ENCODE measurements at places on chromosomes 5 and 9.

DNA sequence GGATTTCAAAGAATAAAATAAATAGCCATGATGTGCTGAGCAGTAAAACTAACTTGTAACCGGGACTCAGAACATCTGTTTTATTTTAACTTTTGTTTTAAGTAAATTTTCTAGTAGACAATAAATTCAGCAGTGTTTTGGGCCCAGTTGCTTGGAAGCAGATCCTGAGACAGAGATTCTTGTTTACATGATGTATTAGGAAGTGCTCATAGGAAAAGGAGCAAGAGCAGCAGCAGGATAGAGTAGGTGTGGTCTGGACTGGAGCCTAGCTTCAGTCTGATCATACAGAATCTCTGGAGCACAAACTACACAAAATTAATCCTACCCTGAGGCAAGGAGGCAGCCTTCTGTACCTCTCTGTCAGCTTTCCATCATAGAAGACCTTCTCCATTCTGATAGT, 139.2 kb upstream of the CCNH start:
- DNase-seq = no peak

GRCh38 chr5:38468978-38469706, 87.3 kb downstream of the LIFR start:
- DNase-seq = no peak

GRCh38 chr9:100070104-100071041, 28.4 kb downstream of the ERP44 start:
- DNase-seq = no peak

GRCh38 chr5:79516986-79517385, 3.1 kb upstream of the HOMER1 start:
- DNase-seq = no peak

DNA sequence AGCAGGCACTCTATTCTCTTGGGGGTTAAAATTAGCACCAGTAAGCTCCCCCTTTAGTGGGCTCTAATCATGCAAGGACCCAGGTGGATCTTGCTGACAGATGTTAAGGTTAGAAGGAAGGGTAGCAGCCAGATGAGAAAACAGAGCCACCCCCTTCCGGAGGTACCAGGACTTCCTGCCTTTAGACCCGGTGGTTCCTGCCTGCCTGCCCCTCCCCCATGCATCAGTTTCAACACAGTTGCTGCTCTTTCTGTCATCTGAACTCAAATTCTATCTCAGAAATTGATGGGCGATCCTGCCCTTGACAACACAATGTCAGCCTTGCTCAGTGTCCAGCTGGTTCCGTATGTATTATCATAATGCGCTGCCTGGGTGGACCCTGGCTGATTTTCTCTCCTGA, 287.3 kb downstream of the EBF1 start:
- DNase-seq = no peak

- DNase-seq = no peak
Observed at GRCh38 chr9:33780276-33780675, 15.1 kb upstream of the PRSS3 start.

- no peak for DNase-seq
Observed at GRCh38 chr9:68883224-68883623, 130.7 kb downstream of the PRKACG start.

GRCh38 chr5:21184581-21184980, 1196.6 kb upstream of the CDH18 start:
- DNase-seq = no peak

GRCh38 chr9:32928145-32928763, 73.2 kb downstream of the APTX start:
- DNase-seq = no peak

- no peak for DNase-seq
Observed at GRCh38 chr5:151141535-151141934, 16.0 kb downstream of the ANXA6 start.

DNA sequence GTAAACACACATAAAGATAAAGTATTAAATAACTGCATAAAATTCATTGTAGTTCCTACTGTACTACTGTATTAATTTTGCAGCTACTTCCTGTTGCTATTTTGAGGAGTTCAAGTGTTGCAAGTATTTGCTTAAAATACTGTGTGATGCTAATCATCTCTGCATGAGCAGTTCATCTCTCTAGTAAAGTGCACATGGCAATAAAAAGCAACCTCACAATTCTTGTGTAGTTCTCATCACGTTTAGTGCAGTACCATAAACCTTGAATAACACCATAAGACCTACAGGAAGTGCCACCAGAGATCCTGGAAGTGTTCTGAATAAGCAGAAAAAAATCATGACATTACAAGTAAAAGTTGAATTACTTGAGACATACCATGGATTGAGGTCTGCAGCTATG, 34.6 kb downstream of the CPLANE1 start:
- DNase-seq = no peak

- DNase-seq = no peak
Observed at GRCh38 chr5:124605541-124605940, 140.9 kb downstream of the ZNF608 start.

DNA sequence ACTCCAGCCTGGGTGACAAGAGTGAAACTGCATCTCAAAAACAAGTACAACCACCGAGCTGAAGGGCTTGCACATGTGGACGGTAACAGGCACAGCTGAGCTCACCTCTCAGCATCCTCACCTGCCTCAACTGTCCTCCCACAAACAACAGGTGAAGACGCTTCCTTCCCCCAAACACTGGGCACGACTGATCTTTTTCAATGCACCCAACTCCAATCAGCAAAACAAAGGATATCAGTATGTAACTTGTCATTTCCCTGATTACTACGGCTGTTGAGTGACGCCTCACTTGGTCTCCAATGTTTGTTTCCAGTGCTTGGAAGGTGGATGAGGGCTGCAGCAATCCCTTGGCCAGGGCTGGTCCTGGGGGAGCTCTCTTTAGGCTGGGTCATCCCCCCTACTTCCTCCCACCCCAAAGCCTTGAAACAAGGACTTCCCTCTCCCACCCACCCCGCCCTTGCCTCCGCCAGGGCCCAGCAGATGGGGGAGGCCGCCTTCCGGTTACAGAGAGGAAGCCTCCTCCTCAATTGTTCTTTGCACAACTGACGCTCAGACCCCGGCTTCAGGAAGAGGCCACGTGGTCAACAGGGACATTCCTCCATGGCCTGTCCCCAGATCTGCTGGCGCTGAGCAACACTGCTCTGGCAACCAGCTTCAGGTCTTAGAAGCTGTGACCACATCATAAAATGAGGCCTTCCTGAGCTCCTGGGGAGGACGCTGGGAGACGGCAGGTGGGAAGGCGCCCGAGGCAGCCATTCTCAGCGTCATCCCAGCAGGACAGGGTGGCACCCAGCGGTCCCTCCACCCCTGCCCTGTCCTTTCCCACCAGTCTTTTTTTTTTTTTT, 5.9 kb downstream of the FAM78A start:
- no peak for DNase-seq

DNA sequence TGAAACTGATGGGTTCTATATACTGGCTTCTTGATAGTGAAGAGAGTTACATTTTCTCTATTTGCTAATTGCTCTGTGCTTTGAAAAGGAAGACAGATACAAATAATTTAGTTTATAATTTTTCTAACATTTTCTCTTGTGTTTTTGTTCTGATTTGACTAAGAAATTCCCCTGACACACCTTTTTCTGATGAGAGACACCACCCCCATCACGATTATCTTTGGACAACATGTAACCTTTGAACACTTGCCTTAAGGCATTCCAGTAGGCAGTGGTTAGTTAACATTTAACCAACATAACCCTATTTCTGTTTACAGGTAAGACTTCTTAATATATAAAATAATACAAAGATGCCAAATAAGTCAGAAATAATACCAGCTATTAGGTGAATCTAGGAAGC, 4.1 kb upstream of the PTBP3 start:
- no peak for DNase-seq

- DNase-seq = no peak
Observed at GRCh38 chr9:132439153-132439552, 29.1 kb downstream of the CFAP77 start.

- no peak for DNase-seq
Observed at GRCh38 chr5:135695656-135696313, 117.0 kb upstream of the CXCL14 start.

DNA sequence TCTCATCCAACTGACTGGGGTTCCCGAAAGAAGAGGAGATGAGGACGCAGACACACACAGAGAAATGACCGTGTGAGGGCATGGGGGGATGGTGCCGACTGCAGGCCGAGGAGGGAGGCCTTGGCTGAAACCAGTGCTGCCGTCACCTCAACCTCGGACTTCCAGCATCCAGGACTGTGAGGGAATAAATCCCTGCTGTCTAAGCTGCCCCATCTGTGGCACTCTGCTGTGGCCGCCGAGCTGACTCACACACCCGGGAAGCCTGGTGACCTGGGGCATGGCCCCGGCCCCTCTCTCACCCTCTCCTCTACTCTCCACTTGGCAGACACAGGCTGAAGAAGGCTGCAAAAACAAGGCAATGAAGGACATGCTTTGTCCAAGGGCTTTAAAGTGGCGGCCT, 4.4 kb upstream of the COL5A1 start:
- no peak for DNase-seq

- DNase-seq = no peak
Observed at GRCh38 chr5:137605411-137605810, 106.3 kb upstream of the SPOCK1 start.

GRCh38 chr9:119959846-119960545, 590.8 kb upstream of the BRINP1 start:
- no peak for DNase-seq

DNA sequence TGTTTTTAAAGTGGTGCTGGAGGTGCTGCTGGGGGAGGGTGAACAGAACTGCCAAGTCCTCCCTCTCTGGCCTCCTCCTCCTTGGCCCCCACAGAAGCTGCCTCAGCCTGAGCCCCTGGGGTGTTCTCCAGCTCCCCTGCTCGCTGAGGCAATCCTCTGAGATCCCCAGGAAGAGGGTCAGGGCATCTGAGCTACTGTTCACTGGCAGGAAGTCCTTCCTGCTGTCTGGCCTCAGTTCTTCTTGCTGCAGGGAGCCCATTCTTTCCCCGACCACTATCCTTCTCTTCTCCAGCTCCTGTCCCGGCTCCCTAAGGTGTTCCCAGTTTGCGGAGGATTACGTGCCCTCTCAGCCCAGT, 9.7 kb downstream of the CNTFR start:
- DNase-seq = no peak

GRCh38 chr5:14995229-14995628, 123.7 kb upstream of the ANKH start:
- DNase-seq = no peak

- no peak for DNase-seq
Observed at GRCh38 chr9:95852059-95853032, 23.1 kb upstream of the ERCC6L2 start.

DNA sequence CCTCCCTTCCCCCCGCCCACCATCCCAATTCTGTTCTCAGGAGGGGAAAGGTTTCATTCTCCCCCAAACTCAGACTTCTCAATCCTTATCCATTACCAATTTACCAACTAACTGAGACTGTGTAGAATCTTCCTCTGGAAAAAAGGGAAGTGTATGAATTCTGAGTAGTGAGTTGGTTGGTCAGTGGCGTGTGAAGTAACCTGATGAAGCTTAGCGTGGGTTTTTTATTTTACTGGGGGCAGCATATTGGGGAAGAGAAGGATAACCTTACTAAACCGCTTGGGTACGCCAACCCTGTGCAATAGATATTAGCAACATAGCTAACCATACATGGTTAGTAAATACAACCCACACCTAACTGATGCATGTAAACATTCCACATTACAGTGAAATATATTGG, 1.1 kb upstream of the DNAJC21 start:
- no peak for DNase-seq

DNA sequence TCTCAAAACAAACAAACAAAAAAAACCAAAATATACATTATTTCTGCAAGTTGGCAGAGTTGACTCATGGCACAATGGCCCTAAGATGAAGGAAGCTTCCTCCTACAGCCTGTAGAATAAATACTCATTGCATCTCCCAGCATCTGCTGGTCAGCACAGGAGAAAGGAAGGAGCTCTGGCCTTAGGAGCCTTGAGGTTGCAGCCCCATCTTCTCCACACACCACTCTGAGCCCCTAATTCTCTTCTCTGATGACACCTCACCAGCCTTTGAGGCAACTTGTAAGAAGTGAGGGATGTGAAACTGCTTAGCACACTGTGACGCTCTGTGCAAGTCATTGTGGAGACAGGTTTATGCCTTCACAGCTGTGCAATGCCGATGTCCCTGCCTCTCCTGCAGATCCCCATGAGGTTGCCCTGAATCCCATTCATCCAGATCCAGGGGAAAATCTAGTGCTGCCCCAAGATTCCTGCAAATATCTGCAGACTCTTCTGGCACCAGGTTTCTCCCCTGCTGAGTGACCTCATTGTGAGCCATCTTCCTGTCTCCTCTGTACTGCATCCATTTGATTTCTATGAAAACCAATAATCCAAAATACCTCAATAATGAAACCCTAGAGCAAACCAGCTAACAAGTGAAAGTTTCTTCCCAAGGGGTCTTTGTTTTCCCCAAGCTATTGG, 65.3 kb upstream of the TGFBR1 start:
- no peak for DNase-seq

GRCh38 chr5:59322894-59323293, 570.6 kb downstream of the PDE4D start:
- no peak for DNase-seq

DNA sequence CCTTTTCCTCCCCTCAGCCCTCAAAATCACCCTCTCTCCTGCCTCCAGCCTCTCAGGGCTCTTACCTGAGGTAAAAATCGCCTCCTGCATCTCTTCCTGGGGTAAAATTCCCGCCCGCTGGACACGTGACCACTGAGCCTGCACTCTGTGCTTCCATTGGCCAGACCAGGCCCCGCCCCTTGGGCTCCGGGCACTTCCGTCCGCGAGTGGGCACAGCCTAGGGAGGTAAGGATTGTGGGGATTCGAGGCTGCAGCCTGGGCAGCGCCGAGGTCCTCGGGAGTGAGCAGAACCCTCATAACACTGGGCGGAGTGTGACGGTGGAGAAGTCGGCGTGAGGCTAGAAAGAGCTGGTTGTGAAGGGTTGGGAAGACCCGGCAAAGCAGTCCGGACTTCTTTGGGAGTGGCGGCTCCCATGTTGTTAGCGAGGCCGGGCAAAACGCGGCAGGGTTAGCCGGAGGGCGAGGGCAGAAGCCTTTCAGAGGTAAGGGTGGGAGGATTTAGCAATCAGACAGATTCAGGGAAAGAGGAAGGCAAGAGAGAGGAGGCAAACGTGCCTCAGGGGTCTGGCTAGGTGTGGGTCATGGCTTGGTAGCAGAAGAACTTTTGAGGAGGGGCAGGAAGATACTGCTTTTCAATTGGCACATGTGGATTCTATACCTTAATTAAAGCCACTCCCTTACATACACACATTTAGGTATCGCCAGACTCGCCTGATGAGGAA, at the start of gene SHOC1:
Gene SHOC1, minus strand, starts transcription at position 103 of the 722 bp plus-strand sequence. CDS start 3,519 bp downstream, outside the sequence.
- DNase-seq = no peak

DNA sequence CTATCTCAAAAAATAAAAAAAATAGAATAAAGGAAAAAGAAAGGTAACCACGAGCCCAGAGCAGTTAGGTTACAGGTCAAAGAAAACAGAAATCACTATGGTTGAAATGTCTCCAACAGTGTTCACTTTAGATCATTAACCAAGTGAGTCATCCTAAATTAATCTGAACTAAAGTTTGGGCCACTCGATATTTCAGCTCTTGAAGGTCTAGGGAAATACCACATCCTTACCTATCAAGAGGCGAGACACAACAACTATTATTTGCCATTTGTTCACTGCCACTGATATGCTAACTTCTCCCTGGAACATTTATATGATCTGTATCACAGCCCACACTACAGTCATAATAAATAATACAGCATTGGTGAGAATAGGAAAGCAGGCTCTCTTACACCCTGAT, 111.3 kb upstream of the NR5A1 start:
- DNase-seq = no peak

- DNase-seq = no peak
Observed at GRCh38 chr9:74494490-74494889, 2.6 kb upstream of the RORB start.
